ENCODE measurements at places on chromosomes 6 and 20. TPM values are rescaled to one million over a fixed set of nuclear protein-coding genes. Genes with fewer than 3 reads are reported as not detected.

TPBG gene
- total RNA-seq = 201 TPM

SPINT4 gene
- not detected for total RNA-seq

WFDC5 gene
- 1.6 TPM for total RNA-seq

GTSF1L gene
- not detected for total RNA-seq

ARMC12 gene
- not detected for total RNA-seq

Data from hair follicular keratinocyte (primary cell).